Right cardiac atrium (tissue), 5 donors: ENCODE measurements at places on chromosomes 5 and 9. TPM values are rescaled to one million over a fixed set of nuclear protein-coding genes. Genes with fewer than 3 reads are reported as not detected.

Gene IFNA2
- not detected for total RNA-seq

Gene PAX5
- total RNA-seq, result not detected

Gene SLC36A2
- not detected for total RNA-seq

Gene SLC34A1
- total RNA-seq, result not detected

Gene CDC20B
- total RNA-seq, result not detected

Gene TMEM215
- not detected for total RNA-seq

Gene AQP3
- 77.5 TPM for total RNA-seq

Gene CCDC192
- total RNA-seq, result not detected

Gene FXN
- total RNA-seq, result 28.9 TPM

Gene CAMK2A
- 16.0 TPM for total RNA-seq
